ENCODE measurements at places on chromosomes 7 and 10. TPM values are rescaled to one million over a fixed set of nuclear protein-coding genes. Genes with fewer than 3 reads are reported as not detected.

GRCh38 chr10:101429423-101429822 lies 75.5 kb downstream of the BTRC start:
- no peak for DNase-seq

DNA sequence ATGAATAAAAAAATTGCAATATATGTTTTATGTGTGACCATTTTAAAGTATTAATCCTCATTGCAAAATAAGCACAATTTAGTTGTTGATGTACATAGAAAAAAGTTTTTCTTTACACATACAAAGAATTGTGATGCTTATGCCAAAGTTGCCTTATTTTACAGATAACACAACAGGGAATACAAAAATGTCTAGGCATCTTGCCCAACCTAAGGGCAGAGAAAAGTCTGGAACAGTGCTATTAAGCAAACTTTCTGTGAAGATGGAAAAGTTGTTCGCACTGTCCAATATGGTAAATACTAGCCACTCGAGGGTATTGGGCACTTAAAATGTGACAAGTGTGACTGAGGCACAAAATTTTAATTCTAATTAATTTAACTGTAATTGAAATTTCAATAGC lies 190.2 kb upstream of the HGF start:
- DNase-seq: no peak

- DNase-seq: no peak
Measured at GRCh38 chr10:60901561-60902235, 42.3 kb downstream of the RHOBTB1 start.

DNA sequence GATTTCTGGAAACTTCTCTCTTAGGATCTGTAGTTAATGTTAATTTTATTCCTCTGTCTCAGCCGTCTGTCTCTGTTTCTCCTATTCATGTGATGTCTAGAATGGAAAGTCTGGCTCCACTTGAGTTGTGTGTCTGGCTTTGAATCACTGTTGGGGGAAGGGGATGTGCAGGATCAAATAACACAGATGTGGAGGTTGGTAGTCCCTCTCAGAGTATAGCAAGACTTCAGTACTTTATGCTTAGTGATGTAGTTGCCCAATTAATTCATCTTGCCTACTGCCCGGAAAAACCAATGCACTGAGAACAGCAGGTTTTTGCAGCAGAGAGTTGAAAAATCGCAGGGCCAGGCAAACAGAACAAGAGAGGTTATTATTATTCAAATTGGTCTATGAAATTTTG lies 79.2 kb downstream of the PHTF2 start:
- DNase-seq: no peak

- no peak for DNase-seq
Measured at GRCh38 chr7:80414331-80414730, 97.5 kb downstream of the GNAT3 start.

DNA sequence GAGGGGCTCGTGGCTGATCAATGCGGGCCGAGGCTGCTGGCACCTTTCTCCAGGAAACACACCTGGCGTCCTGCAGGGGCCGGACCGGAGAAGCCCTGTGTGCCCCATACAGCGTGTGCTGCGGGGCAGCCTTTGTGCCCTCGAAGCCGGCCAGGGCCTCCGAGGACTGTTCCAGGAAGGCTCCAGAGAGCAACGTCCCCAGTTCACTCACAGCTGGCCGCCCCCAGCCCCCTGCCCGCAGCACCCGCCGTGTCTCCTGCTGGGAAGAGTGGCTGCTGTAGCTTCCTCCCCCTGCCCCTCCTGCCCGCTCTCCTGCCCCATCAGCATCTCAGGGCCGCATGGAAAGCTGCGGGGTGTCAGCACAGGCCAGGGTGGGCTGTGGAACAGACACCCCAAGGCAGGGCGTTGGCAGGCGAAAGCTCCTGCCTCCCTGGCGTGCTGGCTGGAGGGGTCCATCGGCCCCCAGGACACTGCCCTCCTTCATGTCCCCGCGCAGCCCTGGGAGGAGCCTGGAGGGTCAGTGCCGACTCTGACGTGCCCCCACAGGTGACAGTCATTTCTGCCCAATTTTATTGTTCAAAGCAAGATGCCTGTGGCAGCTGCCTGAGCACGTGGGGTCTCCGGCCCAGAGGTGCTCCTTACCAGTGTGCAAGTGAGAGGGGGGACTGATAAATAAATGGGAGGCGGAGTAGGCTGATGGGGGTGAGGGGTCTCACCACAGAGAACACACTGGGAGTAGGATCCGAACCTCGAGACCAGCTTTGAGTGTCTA lies 95.8 kb upstream of the DIP2C start:
- DNase-seq: no peak

GRCh38 chr7:35670856-35671569 lies 23.9 kb downstream of the HERPUD2 start:
- no peak for DNase-seq

- DNase-seq: no peak
Measured at GRCh38 chr7:17153536-17153935, 144.9 kb upstream of the AHR start.

- DNase-seq: no peak
Measured at GRCh38 chr7:91165006-91165845, 99.0 kb upstream of the FZD1 start.

DNA sequence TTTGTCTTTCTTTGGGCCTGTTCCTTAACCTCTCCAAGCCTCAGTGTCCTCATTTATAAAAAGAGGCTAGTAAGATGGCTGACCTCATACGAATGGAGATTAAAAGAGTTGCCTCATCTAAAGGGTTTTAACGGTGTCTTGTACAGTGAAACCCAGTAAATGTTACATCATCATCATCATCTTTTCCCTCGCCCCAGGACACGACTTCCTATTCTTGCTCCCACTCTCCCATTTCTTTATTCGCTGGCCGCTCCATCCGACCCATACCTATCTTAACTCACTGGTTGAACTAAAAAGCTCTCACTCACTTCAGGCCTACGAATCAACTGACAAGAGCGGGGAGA lies 554 bp downstream of the FRA10AC1 start:
- no peak for DNase-seq

- DNase-seq: no peak
Measured at GRCh38 chr10:99316374-99316773, 12.8 kb upstream of the CNNM1 start.

DNA sequence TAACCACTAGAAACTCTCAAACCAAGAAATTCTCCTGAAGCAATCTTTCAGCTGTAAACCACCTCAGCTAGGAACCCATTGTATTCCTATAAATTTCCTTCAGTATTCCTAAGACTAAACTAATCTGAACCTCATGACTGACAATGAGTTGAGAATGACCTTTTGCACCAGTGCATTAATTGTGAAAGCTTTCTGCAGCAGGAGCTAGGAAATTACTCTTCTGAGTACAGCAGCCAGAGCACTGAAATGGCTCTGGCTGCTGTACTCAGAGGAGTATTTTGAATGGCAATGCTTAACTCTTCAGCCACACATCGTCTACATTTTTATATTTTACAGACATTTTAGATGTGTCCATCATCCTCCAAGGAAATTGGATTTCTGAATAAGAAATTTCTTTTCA lies 109.7 kb downstream of the PCDH15 start:
- no peak for DNase-seq

- DNase-seq: no peak
Measured at GRCh38 chr7:77266291-77266794, 66.7 kb upstream of the FGL2 start.

DNA sequence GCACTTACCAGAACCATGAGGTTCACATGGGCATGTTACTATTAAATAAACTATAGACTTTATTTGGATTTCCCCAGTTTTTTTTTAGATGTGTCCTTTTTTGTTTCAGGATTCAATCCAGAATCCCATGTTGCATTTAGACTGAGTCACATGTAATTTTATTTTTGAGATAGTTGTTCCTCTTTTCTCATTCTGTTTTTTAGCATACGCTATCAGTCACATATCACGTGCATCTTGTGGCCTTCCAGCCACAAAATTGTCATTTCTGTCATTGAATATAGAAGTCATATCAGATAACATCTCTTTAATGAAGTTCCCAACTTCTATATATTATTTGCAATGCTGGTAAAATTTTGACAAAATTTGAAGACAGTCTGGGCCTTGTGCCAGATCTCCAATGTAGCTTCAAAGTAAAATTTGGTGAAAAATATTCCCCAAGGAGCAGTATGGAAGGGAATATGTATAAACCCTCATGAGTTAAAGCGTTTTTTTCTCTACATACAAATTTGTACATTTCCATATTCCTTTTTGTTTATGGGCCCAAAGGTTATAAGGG lies 132.3 kb upstream of the MKI67 start:
- no peak for DNase-seq

DNA sequence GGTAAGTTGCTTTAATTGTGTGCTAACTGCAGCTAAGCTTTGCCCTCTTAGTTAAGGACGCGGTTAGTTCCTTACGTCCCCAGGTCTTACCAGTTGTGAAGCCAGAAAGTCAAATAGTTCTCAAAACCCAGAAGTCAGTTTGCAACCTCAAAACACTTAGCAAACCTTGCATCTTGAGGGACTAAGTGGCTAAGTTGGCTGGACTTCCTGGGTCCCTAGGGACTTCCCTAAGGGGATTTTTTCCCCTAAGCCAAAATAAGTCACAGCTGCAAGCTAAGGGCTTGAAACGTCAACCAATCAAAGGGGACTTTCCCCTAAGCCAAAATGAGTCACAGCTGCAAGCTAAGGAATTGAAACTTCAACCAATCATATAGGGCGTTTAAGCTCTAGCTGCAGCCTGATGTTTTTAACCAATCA lies 36.2 kb upstream of the HECW1 start:
- DNase-seq: no peak

- DNase-seq: peak; percentile 43
Measured at GRCh38 chr10:93554760-93555432, 11.6 kb upstream of the FFAR4 start.

GRCh38 chr7:24477398-24478136 lies 95.7 kb upstream of the PALS2 start:
- no peak for DNase-seq

- no peak for DNase-seq
Measured at GRCh38 chr7:17942231-17942630, 1.9 kb upstream of the SNX13 start.

GRCh38 chr7:159038066-159038465 lies 106.6 kb downstream of the VIPR2 start:
- DNase-seq: no peak

DNA sequence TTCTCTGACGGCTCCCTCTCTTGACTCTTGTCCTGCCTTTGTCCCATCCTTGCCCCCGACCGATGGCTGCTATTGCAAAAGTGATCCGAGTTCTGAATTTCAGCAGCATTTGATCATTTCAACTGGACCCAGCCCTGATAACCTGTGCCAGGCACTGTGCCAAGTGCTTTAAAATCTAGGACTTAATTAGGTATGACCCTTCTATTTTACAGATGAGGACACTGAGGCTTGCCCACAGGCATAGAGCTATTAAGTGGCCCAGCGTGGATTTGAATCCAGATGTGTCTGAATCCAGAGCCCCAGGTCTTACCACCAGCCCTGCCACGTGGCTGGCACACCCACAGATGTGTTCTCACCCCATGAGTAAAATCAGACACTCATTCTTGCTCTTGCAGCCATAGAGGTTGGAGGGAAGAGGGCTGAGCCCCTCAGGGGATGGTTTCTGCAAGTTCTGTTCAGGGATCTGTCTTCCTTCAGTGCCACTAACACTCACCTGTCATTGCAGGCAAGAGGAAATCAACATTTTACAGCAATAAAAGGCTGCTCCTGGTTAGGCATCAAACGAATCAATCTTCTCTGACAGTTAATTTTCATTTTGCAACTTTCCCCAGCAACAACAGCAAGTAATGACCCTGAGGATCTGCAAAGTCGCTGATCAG lies 101.2 kb downstream of the GRID1 start:
- DNase-seq: no peak

GRCh38 chr10:86253091-86254072 lies 113.2 kb downstream of the GRID1 start:
- no peak for DNase-seq

DNA sequence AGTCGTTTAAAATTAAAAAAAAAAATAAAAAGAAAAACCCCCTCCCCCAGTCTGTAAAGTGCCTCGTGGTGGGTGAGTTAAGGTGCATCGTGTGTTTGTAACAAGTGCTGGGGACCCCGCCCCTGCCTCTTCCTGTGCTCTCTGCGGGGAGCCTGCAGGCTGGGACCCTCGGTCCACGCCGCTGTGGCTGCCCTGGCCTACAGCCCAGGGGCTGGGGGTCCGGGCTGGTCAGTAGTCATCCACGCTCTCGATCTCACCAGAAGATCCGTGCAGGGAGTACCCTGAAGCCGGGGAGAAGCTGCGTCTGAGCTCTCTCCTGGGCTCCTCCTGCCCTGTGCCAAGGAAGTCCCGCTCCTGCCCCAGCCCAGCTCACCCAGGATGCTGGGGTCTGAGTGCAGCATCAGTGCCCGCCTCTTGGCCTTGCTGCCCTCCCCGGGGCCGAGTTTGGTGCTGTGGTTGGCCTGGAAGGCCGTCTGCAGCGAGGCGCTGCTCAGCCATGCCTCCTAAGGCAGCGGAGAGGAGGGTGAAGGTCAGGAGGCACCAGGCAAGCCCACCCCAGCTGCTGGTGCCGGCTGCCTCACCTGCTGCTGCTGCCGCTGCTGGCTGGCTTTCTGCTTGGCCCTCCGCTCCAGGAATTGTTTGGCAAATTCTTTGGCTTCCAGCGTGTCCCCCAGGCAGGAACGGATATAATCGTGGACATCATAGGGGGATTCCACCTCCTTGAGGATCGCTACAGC lies 8.1 kb downstream of the GNB2 start:
- no peak for DNase-seq

DNA sequence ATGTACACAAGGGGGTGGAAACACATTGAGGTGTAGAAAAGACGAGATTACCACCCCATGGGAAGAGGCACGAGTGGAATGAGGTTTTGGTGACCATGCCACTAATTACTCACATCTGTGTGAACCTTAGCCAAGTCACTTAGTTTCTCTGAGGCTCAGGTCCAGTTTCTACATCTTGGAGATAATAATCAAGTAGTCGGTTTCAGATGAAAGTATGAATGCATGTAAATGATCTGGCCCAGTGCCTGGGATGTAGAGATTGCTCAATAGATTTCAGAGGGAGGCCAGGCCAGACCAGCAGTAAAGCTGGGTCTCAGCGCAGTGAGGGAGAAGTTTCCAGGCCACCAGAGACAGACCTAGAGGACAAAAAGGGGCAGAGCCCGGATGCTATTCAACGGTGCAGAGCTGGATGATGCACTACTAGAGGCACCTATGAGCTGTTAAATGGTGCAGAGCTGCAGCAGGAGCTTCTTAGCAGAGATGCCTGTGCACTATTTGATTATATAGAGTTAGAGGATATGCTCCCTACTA lies 725.1 kb downstream of the GRID1 start:
- DNase-seq: no peak

CPVL gene
- 8.2 TPM for polyA plus RNA-seq

KIAA1217 gene
- polyA plus RNA-seq: 52.4 TPM

ZNF736 gene
- 24.3 TPM for polyA plus RNA-seq

MBL2 gene
- polyA plus RNA-seq: not detected

SSC4D gene
- polyA plus RNA-seq: 1.6 TPM

HECW1 gene
- polyA plus RNA-seq: 3.4 TPM

ATRNL1 gene
- 5.9 TPM for polyA plus RNA-seq

ITPRID1 gene
- 0.09 TPM for polyA plus RNA-seq

DDC gene
- 17.0 TPM for polyA plus RNA-seq

CFAP43 gene
- 13.9 TPM for polyA plus RNA-seq

PURB gene
- polyA plus RNA-seq: 23.8 TPM

GNAI1 gene
- polyA plus RNA-seq: 150 TPM

AKR1C4 gene
- not detected for polyA plus RNA-seq

PTN gene
- 81.0 TPM for polyA plus RNA-seq

CAV2 gene
- polyA plus RNA-seq: 85.3 TPM

Data from right lung (tissue), 10 donors.